ENCODE measurements at places on chromosomes 4 and X.

- no peak for DNase-seq
Measured at GRCh38 chr4:41169256-41169800, 45.0 kb downstream of the APBB2 start.

DNA sequence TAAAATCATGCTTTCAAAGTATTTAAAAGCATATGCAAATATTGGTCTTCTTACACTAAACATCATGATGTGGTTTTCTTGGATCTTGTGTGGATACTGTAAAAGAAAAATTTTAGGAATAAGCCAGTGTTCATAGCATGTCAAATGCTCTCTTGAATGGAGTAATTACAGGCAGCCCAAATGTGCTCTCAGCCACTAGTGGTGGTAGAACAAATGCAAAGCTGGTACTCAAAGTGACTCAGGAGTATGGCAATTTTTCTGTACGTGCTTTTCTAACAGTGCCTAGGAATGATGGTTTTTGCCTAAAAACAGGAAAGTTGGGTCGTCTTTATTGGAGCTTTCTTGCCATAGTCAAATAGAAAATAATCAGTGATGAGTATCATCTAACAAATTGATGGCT lies 19.9 kb downstream of the PGRMC2 start:
- DNase-seq, result no peak

- no peak for DNase-seq
Measured at GRCh38 chr4:73707918-73708577, 32.3 kb upstream of the CXCL8 start.

DNA sequence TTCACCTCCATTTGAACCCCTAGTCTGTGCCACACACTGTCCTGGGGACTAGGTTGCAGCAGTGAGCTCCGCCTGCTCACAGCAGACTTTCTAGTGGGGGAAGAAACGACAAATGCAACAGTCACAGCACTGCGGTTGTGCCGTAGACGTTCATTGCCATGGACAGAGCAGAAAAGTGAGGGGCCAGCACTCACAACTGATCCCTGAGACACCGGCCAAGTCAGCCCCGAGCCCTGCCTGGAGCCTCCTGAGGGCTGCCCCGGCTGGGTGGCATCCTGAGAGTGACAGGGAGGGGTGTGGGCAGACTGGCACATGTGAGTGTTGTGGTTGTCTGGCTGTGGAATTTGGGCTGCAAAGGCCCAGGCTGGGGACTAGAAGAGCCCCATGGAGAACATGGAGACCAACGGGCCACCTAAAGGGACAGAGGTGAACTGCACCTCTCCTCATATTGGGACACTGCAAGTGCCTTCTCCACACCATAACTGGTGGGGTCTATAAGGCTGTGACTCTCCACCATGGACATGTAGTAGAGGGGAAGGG lies 4.6 kb downstream of the DUSP9 start:
- DNase-seq, result no peak

DNA sequence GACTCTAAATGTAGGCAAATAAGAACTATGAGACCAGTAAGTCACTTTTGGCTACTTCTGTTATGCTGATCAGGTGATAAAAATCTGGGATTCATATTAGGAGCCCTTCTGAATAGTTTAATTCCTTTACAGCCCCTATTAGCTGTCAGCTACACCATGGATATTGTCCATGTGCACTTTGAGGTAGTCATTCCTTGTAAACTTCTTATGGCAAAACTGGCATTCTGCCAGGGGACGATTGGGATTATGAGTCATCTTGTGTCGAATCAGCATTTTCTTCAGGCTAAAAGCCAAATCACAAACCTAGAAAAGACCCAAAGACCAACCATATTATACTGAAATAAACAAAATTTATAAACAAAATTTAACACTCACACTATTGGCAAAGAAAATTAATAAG lies 227.6 kb downstream of the PRDM5 start:
- no peak for DNase-seq

DNA sequence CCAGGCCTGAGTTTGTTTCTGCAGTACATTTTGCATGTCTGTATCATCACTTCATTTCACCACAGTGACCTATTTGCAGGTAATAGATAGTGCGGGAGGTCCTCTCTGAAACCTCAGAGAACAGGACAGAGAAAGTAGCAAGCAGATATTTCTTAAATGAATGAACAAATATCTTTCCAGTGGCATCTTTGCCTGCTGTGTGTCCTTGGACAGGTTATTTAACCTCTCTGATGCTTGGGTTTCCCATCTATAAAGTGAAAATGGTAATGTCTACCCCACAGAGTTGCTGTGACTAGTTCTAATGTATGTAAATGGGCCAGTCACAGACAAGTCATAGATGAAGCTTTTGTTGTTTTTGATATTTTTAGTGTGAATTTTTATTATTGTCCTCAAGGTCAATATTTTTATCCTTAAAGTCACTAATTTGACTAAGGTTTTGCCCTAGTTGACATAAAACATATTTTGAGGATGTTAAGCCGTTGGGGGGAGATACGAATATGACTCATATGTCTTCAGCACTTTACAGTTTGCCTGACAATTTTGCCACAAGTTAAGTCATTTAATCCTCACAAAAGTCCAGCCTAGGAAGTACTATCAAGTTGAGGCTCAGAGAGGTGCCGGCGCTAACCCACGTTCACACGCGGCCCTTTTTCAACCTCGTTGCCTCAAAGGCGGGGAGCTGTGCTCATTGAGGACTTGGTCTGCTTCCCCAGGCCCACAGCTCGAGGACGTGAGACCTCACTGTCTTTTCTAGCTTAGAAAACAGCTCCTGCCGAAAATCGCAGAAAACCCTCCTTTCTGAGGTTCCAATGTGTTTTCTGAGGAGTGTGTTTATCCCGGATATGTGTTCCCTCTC lies 126.7 kb upstream of the STX18 start:
- DNase-seq, result no peak

All from GM19239 (cell line).